ENCODE measurements at places on chromosomes 3 and 15.

- DNase-seq: no peak
Measured at GRCh38 chr15:93823971-93824913, 407.1 kb upstream of the MCTP2 start.

GRCh38 chr3:10557250-10557649 lies 51.9 kb upstream of the ATP2B2 start:
- DNase-seq: no peak

GRCh38 chr3:148815316-148816110 lies 12.1 kb upstream of the CPB1 start:
- no peak for DNase-seq

- DNase-seq: no peak
Measured at GRCh38 chr3:70833239-70833960, 521.0 kb upstream of the MDFIC2 start.

DNA sequence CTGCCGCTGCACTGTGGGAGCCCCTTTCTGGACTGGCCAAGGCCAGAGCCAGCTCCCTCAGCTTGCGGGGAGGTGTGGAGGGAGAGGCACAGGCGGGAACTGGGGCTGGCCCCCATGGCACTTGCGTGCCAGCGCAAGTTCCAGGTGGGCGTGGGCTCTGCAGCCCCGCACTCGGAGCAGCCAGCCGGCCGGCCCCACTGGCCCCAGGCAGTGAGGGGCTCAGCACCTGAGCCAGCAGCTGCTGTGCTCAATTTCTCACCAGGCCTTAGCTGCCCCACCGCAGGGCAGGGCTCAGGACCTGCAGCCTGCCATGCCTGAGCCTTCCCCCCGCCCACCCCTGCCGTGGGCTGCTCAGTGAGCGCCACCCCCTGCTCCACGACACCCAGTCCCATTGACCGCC lies 4.6 kb upstream of the GPR156 start:
- DNase-seq: no peak

- no peak for DNase-seq
Measured at GRCh38 chr3:139601191-139601961, 61.8 kb upstream of the RBP1 start.

GRCh38 chr3:134084242-134084950 lies 54.7 kb upstream of the SLCO2A1 start:
- DNase-seq: no peak

DNA sequence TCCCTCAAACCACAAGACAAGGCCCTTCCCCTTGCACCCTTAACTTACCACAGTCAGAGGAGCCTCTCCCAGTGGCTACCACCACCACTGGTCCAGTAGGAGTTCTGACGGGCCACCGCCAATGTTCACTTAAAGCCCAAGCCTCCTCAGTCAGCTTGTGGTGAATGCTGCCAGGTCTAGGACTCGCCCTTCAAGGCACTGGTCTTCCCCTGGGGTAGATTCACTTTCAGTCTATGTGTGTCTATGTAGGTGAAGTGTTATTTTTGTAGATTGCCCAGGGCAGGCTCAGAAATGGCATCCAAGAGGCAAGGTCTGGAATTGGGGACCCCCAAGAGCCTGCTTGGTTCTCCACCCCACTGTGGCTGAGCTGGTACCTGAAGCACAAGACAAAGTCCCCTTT lies 15.4 kb upstream of the CASR start:
- no peak for DNase-seq

DNA sequence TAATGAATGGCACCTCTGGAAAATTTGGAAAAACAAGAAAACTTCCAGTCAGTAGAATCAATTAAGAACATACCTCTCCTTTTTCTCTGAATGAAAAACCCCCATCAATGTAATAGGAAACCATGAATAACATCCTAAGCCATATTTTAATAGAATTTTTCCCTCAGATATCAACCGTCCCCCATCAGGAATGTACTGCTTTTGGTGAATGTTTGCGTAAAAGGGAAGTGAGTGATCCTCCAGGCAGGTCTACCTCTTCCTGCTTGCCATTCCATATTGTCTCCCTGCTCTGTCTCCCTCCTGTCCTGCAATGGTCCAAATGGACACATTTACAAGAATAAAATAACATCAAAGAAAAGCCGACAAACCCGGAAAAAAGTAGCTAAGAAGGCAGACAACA lies 30.8 kb downstream of the LAMP3 start:
- DNase-seq: no peak

DNA sequence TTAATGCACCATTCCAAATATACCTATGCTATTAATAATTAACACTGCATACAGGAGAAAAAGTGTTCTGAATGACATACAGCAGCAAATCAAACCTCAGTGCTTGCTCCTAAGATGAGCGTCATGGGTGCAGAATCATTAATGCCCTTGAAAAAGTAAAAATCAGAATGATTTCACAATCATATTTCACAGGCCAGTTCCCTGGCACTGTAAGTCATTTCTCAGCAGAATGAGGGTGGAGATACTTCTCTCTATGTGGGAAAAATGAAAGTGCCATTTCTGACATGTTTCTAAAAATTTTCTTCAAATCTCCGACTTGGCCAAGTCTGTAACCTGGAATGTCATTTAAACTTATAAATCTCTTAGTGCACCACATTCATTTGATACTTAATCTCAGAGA lies 549.8 kb upstream of the AGTR1 start:
- no peak for DNase-seq

GRCh38 chr15:68210821-68211655 lies 5.9 kb upstream of the CALML4 start:
- no peak for DNase-seq

DNA sequence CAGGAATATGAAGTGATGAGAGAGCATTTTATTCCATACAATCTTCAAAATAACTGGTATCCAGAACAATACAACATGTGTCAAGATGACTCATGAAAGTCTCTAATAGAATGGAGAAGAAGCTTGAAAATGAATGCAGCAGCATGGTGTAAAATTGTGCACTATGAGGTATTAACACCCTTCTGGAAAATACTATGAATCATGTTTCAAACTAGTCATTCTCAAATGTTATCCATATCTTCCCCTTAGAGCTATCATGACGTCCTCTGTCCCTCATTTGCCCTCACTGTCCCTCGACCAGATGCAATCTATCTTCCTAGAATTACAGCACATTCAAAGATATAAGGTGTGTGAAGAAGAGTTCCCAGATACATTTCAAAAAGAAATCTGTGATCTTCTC lies 198.2 kb downstream of the NECTIN3 start:
- DNase-seq: no peak

GRCh38 chr3:197353001-197353866 lies 54.8 kb upstream of the DLG1 start:
- no peak for DNase-seq

DNA sequence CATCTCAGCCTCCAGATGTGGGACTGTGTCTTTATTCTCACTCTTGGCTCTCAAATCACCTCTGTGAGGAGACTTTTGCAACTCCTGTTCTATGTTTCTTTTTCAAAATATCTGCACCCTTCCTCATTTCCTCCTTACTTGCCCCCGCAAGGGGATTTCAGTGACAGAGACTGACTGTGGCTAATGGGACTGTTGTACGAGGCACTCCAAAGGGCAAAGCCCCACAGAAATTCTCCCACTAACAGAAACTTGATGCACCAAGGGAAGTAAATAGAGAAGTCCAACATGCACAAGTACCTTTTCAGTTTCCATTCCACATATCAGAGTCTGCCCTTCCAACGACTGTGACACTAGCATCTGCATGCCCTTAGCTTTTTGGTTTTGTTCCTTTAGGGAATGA lies 69.7 kb downstream of the LRRK1 start:
- no peak for DNase-seq

DNA sequence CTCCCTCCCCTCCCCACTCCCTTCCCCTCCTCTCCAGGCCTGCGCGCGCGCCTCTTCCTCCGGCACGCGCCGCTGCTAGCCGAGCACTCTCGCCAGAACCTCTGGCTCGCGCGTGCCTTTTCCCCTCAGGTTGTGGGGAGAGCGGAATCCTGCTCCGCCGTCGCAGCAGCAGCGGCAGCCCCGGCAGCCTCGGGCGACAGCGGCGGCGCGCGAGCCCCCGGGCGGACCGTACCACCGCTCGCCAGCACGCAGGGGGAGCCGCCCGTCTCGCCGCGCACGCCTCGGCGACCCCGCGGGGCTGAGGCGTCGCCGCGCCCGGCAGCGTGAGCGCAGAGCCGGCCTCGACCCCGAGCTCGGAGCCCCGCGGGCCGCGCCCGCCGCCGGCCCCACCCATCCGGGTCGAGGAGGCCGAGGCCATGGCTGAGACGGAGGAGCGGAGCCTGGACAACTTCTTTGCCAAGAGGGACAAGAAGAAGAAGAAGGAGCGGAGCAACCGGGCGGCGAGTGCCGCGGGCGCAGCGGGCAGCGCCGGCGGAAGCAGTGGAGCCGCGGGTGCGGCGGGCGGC lies at the start of gene CDV3:
Gene CDV3 (plus strand): TSS at position 58 of the 566 bp plus-strand sequence. CDS start 359 bp downstream, at position 417.
- no peak for DNase-seq

DNA sequence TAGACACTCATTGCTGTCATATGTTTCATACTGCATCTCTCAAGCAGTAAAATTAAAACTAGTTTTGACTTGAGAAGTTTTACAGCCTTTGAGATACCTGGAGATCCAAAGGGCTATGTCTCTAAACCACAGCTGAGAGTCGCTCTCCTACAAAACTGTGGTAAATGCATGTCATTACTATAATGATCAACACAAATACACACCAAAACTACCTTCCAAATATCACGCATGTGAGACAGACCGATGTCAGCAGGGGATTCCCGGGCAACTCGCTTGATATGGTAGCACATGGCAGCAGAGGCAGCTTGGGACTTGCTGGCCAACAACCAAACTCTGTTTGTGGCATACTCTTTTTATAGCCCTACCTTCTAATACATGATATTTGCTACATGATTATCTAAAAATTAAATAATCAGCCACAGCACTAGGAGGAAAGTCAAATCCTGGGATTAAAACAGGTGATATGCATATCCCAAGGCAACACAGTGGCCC lies 56.3 kb downstream of the PDZRN3 start:
- DNase-seq: no peak

GRCh38 chr3:33313331-33313730 lies 36.1 kb downstream of the FBXL2 start:
- no peak for DNase-seq

DNA sequence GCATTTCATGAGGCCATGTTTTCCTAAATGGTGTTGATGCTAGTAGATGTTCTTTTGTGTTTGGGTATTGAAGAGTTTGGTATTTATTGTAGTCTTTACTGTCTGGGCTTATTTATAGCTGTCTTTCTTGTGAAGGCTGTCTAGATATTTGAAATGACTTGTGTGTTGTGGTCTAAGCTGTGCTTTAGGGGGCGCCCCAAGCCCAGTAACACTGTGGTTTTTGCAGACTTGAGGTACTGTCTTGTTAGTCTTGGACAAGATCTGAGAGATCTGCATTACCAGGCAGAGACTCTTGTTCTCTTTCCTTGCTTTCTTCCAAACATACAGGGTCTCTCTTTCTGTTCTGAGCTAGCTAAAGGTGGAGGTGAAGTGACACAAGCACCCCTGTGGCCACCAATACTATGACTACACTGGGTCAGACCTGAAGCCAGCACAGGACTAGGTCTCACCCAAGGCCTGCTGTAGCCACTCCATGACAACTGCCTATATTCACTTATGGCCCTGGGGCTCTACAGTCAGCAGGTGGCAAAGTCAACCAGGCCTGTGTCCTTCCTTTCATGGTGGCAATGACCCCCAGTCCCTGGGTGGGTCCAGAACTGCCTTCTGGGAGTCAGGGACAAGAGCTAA lies 152.1 kb upstream of the TBC1D5 start:
- no peak for DNase-seq

- DNase-seq: peak; percentile 21
Measured at GRCh38 chr3:31067004-31067403, 172.5 kb upstream of the GADL1 start.

GRCh38 chr3:169334991-169335390 lies 328.5 kb downstream of the MECOM start:
- DNase-seq: no peak

- no peak for DNase-seq
Measured at GRCh38 chr15:100909565-100909964, 9.6 kb upstream of the LRRK1 start.

- DNase-seq: no peak
Measured at GRCh38 chr3:32471246-32471645, 31.4 kb downstream of the CMTM6 start.

- DNase-seq: no peak
Measured at GRCh38 chr3:42501681-42502428, 588 bp upstream of the VIPR1 start.

DNA sequence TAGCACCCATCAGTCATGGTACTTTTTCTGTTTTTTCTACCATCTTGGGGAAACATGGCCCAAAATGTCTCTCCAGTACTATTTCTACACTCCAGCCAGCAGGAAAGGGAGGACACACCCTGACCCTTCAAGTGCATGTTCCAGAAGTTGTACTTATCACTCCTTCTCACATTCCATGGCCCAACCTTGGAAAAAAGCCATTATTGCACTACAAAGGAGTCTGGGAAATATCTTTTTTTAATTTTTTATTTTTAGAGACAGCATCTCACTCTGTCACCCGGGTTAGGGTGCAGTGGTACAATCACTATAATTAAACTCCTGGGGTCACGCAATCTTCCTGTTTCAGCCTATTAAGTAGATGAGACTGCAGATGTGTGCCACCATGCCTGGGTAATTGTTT lies 100.0 kb upstream of the PPP2R3A start:
- no peak for DNase-seq

DNA sequence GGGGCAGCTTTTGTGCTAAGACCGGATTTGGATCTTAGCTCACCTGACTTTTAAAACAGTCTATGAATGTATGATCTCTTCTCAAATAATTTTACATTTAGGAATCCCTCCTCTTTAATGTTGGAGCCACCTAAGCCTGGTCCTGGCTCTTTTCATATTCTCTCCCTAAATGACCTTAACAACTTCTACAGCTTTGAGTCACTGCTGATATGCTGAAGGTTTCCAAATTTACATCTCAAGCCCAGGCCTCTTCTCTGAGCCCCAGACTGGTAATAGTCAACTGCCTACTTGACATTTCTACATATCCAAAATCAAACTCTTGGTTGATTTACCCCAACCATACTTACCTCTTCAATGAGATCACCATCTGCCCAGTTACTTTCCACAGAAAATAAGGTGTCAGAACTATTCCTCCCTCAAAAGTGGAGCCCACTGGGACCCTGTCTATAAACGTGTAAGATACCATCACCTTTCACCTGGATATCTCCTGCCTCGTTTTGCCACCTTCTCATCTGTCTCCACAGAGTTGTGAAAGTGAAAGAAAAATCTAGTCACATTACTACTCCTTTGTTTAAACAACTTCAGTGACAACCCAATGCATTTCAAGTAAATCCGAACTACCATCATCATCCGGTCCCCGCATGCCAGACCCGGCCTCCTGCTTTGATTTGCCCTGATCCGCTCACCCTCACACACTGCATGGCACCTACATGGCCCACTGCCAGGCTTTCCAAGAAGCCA lies 48.8 kb downstream of the UBP1 start:
- no peak for DNase-seq

All from GOT3 (cell line).